ENCODE measurements at places on chromosomes 4 and X.

GRCh38 chrX:20664131-20664530, 397.4 kb upstream of the RPS6KA3 start:
- no peak for DNase-seq

- DNase-seq = no peak
These were observed 407 bp downstream of the IL13RA1 start for GRCh38 chrX:118727686-118728339.

DNA sequence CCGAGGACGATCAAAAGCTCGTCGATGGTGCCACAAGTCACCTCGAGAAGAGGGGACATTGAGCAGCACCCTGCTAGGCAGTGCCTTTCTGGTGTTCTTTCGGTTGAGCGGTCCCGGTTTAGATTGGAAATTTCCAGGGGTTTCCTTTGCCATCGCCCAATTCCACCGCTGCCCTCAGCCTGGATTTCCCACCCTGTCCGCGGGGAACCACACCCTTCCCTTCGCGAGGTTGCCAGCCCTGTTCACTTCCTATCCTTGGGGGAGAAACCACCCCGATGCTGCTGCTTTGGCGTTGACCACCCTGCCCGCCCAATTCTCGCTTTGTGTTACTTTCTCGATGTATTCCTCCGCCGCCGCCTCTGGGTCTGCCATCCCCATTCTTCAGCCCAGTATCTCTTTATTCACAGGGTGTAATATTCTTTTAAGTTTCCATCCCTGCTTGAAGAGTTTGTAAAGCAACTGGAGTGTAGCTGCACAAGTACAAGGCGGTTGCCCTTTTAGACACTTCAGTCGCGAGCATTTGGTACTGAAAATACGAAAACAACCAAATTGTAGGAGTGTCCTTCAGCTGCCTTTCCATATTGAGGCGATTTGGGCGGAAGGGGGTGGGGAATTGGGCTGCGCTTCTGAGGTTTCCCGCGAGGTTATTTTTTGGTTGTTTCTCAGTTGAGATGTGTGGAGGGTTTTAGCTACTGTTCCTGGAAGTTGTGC, 1.1 kb downstream of the OGT start:
- no peak for DNase-seq

DNA sequence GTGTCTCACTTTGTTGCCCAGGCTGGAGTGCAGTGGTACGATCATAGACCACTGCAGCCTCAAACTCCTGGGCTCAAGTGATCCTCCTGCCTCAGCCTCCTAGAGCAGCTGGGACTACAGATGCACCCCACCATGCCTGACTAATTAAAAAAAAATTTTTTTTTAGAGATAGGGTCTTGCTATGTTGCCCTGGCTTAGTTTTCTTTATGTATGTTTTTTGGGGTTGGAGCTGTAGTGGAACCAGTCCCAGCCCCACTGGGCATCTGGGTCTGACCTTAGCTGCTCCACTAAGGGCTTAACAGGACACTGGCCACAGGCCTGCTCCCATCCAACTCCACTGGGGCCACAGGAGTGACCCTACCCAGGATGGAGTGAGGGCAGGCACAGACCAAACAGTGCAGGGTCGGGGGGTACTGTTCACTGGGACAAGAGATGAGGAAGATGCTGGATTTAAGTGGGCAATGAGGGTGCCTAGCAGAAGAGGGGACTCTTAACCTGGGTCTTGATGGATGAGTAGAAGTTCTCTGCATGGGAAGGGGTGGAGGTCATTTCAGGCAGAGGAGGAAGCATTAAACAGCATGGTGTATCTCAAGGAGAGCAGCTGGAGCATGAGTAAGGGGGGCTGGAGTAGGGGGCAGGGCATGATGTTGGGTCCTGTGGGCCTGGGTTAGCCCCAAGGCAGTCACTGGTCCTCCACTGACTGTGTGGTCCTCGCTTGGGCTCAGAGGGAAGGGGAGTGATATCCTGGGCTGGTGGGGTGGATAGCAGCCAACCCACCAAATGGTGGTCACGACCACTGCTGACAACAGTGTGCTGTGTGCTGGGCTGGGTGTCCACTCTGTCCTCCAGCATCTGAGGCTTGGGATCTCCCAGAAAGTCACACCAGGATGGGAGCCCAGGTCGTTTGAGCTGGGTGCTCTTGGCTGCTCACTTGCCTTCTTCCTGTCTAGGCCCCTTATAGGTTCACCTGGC, 24.1 kb upstream of the ADD1 start:
- no peak for DNase-seq

- DNase-seq = no peak
These were observed 25.1 kb downstream of the EPHA5 start for GRCh38 chr4:65645185-65645584.

GRCh38 chr4:14856062-14856933, 146.0 kb upstream of the CPEB2 start:
- DNase-seq = no peak

All from stimulated activated CD8-positive, alpha-beta memory T cell treated with anti-CD3 and anti-CD28 coated beads, Interleukin-15, amount 100 ng/mL, for 1 hour (primary cell).